ENCODE measurements at places on chromosomes 2 and 18.

DNA sequence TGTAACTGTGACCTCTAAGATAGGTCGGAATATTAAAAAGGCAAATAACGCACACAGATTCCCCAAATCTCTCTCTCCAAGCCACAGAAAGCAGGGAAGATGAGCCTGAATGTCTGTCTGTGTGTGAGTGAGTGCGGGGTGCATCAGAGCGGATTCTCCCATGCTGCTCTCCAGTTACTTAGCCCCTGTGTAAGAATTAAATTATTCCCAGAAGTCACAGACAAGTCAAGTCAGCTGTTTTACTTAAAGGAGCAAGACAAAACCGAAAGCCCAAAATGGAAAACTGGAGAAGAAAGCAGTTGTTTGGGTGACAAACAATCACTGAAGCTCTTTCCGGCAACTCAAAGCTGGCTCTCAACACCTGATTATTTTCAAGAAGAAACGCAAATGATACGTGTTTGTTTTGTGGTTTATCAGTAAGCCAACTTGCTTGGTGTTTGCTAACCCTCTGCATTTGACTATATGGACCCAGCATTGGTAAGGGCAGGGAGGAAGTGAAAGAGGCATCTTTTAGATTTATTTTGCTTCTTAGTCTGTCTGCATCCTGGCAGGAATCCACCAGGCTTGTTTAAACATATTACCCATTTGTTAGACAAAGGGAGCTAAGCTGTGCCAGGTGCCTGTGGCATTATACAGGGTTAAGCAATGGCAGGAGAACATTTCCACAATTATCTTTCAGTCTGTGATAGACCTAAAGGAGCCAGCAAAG lies 121.5 kb upstream of the CREB1 start:
- peak; percentile 41 for DNase-seq

DNA sequence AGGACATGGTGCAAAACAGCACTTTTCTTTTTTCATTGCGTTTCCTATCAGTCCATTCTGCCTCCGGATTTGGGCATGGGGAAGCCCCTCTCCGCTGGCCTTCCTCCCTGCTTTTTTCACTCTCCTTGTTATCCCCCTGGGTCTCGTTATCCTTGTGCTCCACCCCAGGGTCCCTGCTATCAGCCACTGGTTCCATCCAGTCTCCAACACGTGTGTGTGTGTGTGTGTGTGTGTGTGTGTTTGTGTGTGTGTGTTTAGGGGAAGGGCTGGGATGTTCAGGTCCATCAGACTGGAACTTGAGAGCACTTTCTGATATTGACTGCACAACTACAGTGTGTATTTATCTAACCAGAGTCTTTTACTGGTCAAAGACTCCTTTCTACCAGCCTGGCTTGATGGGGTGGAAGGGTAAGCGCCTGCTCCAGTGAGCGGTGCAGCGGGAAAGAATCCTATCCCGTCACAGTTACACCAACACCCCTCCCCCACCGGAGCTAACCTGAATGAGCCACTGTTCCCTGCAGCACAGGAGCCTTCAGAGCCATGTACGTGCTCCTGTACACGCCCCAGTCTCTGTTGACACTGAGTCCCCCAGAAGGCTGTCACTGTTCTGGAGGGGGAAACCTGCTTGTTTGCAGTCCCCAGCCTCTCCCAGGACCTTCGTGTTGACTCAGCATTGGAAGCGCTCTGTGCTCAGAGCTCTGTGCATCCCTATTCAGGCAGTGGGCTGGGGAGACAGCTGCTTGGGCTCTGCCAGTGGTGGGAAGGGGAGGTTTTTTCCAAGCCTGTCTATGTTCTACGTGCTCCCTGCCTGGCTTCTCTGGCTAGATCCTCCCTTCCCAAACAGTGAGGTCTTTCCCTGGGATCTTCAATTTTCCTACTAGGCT lies 4.6 kb downstream of the INHA start:
- DNase-seq, result peak; percentile 35

GRCh38 chr2:57313678-57314077 lies 732.9 kb upstream of the VRK2 start:
- no peak for DNase-seq

- DNase-seq, result no peak
Observed at GRCh38 chr2:156666130-156666785, 230.1 kb downstream of the GPD2 start.

GRCh38 chr2:7891312-7891711 lies 790.5 kb upstream of the ID2 start:
- no peak for DNase-seq

DNA sequence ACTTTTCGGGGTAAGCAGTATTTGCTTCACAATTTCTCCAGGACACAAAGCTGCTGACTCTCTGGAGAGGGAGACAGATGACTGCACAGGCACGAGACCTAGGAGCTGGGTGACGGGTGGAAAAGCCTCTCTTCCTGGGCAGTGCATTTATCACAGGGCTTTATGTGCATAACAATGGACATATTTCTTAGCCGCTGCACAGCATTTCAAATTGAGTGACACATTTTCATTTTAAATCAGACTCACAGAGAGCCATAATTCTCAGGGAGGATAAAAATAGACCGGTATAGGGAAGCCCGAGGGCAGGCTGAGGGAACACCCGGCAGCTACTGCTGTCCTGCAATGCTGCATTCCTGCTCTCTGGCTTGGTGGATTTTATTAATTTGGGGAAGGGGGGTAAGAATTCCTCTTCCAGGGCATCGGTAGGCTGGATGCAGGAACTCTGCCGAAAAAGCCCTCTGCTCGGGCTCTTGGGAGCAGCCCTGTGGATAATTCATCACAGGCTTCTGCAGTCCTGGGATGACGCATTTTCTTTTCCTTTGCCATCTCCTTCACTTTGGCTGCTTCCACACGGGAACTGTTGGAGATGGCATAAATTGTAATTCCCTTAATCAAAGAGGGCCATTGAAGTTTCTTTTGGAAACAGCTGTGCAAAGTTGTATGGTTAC lies 108.1 kb upstream of the ACAA2 start:
- DNase-seq, result peak; percentile 47

- peak; percentile 3 for DNase-seq
Observed at GRCh38 chr2:13230221-13230620, 513.5 kb downstream of the TRIB2 start.

DNA sequence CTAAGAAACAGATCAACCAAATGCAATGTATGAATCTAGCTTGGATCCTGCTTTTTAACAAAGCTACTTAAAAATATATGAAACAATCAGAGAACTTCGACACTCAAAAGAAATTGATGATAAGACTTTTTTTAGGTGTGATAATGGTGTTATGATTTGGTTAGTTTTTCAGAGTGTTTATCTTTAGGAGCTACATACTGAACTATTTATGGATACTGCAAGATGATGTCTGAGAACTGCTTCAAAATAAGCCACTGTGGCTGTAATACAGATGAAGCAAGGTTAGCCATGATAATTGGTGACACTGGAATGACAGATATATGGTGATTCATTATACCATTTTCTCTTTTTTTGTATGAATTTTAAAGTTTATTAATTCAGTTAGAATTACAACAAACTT lies 14.2 kb downstream of the SLC25A12 start:
- DNase-seq, result no peak

DNA sequence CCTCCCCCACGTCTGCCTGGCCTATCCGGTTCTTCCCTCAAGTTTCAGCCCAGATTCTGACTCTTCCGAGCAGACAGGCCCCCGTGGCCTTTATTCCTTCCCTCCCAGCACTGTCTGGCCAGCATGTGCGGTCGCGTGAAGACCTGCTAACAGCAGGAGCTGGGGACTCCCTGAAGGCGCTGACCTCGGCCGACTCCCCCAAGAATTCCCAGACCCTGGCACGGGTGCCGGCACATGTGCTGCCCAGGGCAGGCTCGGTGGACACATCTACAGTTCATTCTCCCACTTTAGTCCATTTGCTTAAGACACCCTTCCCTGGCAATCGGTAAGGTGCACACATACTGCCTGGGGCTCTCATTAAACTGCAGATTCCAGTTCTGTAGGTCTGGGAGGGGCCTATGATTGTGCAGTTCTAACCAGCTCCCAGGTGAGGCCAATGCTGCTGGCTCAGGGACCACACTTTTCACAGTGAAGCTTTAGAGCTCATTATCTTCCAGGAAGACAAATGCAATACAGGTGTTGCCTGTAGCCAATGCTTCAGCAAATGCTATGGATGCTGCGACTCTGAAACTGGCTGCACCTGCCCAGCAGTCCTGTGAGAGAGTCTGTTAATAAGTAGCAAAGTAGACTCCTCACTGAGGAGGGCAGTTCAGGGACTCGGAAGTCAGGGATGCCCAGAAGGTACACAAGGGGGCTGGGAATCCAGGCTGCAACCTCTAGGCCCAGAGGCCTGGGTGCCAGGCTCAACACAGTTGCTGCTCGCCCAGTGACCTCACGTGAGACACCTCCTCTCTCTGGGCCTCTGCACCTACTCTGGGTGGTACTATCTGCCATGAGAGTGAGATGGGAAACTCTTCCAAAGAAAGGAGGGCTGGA lies 45.4 kb upstream of the TAF1B start:
- DNase-seq, result no peak

DNA sequence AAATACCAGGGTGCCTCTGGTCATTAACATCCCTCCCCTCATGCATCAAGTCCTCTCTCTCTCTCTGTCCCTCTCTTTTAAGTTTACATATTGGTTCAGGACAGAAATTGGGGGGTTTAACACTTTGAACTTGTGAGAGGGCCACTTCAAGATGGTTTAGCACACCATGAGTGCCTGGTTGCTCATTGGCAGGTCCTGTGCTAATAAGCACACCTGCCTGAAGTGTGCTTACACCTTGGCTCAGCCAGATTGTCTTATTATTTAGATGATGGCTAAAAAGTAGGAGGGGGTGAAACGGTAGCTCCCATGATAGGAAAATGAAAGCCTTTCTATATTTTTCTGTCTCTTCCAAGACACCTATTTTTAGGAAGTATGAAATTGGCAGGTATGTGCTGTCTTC lies 205.8 kb downstream of the ARL6IP6 start:
- no peak for DNase-seq

DNA sequence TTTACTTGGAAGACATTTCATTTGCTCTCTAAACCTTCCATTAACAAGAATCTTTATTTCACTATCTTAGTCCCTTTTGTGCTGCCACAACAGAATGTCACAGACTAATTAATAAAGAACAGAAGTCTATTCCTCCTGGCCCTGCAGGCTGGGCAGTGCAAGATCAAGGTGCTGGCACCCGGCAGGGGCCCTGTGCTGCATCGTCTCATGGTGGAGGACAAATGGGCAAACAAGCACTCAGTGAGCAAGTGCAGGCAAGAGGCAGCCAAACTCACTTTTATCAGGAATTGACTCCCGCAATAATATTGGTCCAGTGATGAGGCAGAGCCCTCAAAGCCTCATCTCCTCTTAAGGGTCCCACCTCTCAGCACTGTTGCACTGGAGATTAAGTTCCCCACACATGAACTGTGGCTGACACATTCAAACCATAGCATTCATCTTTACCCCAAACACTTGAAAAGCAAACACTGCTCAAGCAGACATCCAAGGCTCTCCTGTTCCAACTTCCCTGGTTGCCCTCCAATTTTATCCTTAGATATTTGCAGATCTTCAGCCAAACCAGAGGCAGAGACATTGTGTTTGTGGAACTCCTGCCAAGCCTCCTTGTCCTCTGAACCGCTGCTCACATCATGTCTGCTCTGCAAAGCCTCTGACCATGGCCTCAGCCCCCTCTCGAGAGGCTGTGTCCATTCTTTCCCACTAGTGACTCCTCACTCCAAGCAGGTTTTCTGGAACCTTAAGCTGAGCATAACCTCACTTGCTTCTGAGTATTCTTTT lies 404.4 kb upstream of the SOX11 start:
- DNase-seq, result no peak

GRCh38 chr2:56757884-56758545 lies 574.2 kb downstream of the CCDC85A start:
- DNase-seq, result no peak

GRCh38 chr18:8747440-8747937 lies 42.1 kb downstream of the MTCL1 start:
- peak; percentile 80 for DNase-seq

DNA sequence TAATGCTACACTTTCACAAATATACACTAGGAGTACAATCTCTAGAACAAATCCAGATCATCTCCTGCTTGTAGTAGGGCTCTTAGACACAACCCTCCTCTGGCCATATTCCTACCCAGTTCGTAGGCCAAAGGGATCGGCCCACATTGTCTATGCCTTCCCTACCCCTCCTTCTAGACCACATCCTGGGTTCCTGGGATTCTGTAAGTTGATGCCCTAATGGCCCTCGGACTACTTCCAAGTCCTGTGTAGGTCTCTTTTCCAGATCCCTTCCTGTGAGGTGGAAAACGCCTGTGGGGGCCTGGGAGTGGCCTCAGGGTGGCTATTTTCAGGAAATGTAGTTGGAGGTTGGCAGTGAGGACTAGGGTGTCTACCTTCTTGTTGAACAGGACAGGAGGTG lies 289.7 kb downstream of the ZNF385B start:
- no peak for DNase-seq

DNA sequence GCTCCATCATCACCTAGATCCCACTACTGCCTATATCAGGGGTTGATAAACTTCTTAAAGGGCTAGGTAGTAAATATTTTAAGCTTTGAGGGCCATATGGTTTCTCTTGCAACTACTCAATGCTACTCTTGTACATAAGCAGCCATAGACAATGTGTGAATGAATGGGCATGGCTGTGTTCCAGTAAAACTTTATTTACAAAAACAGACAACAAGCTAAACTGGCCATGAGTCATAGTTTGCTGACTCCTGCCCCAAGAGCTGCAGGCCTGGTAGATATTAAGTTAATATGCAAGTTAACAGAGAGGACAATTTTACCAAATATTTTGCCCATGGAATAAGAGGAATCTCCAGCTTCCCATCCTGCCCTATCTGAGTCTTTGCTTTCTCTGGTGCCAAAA lies 29.8 kb upstream of the MYO3B start:
- no peak for DNase-seq

DNA sequence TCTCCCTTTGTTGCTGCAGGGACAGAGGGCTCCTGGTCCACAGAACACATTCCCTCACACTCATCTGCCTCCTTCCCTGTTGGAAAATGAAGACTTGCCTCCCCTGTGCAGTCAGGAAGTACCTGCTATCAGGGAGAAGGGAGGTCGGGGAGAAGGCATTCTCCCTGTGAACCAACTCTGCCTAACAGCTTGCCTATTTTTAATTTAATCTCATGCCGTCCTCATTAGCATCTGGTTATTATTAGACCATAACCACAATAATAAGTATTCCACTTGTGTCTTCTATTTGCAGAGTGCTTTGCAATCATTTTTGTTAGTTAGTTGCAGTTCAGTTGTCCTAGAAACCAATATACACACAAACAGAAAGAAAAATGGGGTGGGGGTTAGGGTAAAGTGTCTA lies 232.6 kb upstream of the SKOR2 start:
- no peak for DNase-seq

- DNase-seq, result no peak
Observed at GRCh38 chr18:62500966-62501591, 21.7 kb upstream of the ZCCHC2 start.

All from RPMI7951 (cell line).